ENCODE measurements at places on chromosomes 2 and 18.

DNA sequence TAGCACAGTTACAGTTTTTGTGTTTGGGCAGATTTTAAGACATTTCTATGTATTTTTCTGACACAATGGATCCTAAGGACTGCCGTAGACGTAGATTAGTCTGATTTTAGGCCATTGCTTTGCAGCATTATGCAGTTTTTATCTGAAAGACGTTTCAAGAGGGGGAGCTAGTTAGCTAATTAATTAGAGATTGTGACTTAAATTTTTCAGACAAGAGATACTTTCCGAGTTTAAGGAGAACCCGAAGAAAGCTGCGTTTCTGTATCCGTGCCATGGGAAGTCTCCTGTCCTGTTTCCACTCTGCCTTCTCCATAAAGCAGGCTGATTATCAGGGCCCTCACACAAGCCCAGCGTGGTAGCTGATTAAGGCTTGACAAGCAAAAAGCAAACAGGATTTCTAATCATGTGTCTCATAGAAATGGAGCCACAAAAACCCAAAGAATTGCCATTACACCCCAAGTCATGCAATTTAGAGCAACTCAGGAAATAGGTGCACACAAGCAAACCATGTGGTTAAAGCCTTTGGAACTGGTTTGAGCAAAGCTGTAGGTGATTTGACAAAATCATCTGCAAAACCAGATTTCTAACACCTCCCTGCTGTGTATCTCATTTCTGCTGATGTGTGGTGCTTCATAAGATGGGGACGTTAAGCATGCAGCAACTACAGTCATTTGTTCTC is 808.1 kb downstream of the RNF144A start:
- no peak for DNase-seq

GRCh38 chr2:150109028-150109427 is 378.4 kb downstream of the RND3 start:
- no peak for DNase-seq

GRCh38 chr18:68181956-68182355 is 533.0 kb downstream of the TMX3 start:
- no peak for DNase-seq

DNA sequence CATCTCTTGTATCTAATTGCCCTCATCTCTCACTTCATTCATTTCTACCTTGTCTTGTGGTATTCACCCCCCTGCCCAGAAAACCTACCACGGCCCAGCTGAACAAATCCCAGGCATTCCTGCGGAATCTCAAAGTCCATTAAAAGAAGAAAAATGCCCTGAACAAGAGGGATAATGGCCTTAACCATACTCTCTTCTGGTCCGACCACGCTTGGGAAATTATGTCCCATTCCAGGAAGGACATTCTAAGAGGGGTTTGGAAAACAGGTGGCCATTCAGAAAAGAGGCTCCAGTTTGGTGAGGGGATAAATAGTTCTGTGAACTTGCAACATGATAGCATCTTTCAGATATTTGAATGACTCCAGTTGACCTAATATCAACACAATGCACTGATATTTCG is 349.9 kb upstream of the ZNF521 start:
- no peak for DNase-seq

DNA sequence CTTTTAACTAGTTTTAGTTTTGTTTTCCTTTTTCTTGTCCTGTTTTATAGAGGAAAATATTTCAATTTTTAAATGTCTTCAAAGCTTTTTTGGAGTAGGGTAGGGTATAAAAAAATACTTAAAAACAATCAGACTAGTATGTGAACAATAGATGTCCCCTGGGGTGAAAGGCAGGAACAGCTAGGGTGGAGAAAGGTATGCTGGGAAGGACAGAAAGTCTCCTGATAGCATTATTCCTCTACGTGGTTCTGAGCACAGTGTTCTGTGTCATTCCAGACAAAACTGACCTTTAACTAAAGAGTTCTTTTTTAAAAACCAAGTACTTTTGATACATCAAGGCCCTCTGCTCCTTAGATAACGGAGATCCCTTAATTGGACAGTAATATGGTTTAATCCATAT is 32.1 kb upstream of the B3GNT2 start:
- no peak for DNase-seq

GRCh38 chr18:54444319-54444914 is 86.7 kb downstream of the C18orf54 start:
- DNase-seq: peak; percentile 68

- peak; percentile 80 for DNase-seq
Observed at GRCh38 chr2:626491-627339, 50.5 kb downstream of the TMEM18 start.

DNA sequence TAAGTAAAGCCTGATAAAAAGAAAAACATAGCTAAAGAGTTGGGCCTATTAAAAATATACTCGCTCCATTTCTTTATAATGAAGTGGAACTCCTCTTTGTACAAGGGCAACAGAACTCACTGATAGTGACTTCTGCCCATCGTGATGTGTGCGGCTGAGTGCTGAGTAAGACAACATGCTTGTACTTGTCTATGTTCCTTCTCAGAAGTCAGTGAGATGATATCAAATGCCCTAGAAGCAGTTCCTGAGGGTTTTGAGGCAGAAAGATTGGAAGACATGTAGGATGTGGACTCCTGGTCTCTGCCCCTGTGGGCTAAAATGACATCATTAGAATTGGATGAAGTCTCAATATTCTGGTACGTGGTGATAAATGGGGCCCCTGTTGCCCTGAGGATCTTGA is 73.8 kb downstream of the USP40 start:
- DNase-seq: no peak

- DNase-seq: no peak
Observed at GRCh38 chr18:6004119-6004518, 108.8 kb upstream of the TMEM200C start.

GRCh38 chr2:206273905-206274304 is 558 bp upstream of the ZDBF2 start:
- DNase-seq: peak; percentile 30

- no peak for DNase-seq
Observed at GRCh38 chr18:54743605-54743995, 84.7 kb upstream of the RAB27B start.

DNA sequence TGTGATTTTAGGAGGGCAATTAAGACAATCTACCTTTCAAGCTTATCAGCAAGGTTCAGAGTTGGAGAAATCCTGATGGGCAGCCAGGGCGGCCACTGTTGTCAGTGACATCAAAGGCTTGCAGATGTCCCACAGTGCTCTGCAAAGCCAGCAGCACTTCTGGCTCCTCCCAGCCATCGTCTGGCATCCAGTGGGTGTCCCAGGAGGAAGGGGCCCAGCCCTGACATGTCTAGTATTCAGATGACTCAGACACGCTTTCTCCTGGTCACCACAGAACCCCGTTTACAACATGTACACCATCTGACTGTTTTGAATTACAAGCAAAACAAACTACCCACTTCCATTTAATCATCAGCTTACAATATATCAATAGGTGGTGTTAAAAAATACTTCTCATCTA is 61.4 kb downstream of the CYRIA start:
- DNase-seq: no peak

- DNase-seq: no peak
Observed at GRCh38 chr2:84732897-84733778, 147.7 kb downstream of the TRABD2A start.

DNA sequence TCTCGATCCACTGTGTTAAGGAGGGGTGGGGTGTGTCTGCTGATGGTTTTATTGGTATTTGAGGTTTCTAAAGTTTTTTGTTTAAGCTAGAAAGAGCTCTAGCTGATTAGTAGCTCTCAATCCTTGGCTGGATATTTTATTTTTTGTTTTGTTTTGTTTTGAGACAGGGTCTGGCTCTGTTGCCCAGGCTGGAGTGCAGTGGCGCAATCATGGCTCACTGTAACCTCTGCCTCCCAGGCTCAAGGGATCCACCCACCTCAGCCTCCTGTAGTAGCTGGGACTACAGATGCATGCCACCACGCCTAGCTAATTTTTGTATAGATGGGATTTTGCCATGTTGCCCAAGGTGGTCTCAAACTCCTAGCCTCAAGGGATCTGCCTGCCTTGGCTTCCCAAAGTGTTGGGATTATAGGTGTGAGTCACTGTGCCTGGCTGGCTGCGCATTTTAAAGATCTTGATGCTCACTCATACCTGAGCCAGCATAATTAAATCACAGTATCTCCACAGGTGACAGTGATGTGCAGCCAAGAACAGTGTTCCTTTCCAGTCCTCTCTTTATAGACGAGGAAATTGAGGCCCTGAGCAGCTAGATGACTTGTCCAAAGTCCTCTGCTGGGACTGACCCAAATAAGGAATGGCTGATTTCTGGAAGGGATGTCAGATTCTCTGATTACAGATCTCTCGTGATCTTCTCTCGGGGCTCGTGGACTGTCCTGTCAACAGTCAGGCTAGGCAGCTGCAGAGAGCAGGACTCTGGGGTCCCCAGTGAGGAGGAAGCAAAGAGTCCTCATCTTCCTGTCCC is 44.5 kb downstream of the SPTBN1 start:
- DNase-seq: no peak

- no peak for DNase-seq
Observed at GRCh38 chr18:23668731-23669130, 6.0 kb upstream of the ANKRD29 start.

DNA sequence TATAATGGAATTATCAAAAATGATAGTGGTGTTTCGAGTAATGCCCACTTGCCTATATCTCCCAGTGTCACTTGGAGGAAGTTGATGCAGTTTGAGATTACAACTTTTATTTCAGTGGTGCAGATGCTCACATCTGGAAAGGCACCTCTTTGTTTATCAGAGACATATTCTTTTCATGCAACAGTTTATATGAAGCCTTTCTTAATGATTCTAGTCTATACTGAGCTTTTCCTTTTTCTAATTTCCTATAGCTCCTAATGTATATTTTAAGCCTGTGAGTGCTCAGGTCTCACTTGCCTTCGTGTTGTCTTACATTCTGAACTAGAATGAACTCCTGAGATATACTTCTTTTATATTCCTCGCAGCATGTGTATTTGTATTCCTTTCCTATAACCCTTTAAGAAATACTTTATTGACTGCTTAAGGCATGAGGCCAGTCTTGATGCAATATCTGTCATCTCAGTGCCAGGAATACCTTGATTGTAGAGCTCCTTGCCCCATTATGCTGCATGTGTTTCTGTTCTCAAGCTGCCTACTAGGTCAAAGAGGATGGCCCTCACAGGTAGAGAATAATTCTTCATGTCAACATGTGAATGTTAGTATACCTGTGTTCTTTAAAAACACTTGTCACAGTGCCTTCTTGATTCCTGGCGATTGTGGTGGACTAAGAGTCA is 52.6 kb downstream of the VRK2 start:
- no peak for DNase-seq

GRCh38 chr2:55430211-55430975 is 10.7 kb upstream of the CCDC88A start:
- no peak for DNase-seq

GRCh38 chr2:20135631-20136050 is 84.2 kb upstream of the LAPTM4A start:
- peak; percentile 94 for DNase-seq

- no peak for DNase-seq
Observed at GRCh38 chr18:23921716-23922285, 92.8 kb upstream of the TTC39C start.

DNA sequence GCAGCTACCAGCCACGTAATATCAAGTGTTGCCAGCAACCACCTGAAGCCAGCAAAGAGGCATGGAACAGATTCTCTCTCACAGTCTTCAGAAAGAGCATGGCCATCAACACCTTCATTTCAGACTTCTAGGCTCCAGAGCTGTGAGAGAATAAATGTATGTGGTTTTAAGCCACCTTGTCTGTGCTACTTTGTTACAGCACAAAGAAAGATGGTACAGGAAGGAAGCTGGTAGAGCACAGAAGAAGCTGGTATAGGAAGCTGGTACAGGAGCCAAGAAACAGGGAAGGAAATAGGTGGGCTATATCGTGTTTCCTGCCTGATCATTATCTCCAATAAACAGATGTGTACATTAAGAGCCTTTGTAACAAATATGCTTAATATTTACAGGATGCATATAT is 217.4 kb downstream of the DPP10 start:
- no peak for DNase-seq

- DNase-seq: no peak
Observed at GRCh38 chr18:75830828-75831227, 403.3 kb upstream of the SMIM21 start.

- peak; percentile 63 for DNase-seq
Observed at GRCh38 chr2:42941633-42942176, 149.3 kb upstream of the HAAO start.

GRCh38 chr2:216416571-216417307 is 4.5 kb downstream of the SMARCAL1 start:
- peak; percentile 34 for DNase-seq

DNA sequence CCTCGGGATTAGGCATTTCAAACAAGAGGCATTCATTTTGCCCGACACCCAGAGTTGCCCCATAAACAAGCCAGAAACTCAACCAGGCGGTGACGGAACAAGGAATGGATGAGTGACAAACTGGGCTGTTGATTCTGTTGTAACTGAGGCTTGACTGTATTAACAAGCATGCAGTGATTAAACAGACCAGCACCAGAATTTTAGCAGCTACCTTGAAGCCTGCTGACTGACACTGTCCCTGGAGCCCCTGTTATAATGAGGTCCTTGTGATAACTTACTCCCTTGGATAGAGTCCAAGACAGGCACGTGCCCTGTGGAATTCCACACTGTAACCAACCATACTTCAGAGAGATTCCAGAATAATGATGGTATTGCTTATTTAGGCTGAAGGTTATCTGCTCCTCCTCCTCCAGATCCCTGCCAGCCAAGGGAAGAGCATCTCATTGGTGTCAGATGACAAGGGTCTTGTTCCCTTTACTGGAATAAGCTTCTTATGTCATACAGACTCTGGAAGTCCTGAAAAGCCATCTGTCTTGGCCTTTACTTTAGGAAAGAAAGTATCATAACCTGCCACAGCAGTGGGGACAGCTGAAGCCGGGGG is 97.1 kb upstream of the RMDN2 start:
- no peak for DNase-seq

- no peak for DNase-seq
Observed at GRCh38 chr2:54986264-54986663, 64.0 kb downstream of the RTN4 start.

- DNase-seq: no peak
Observed at GRCh38 chr18:21843341-21843740, 102.7 kb downstream of the MIB1 start.

GRCh38 chr2:36839976-36840617 is 126.2 kb downstream of the STRN start:
- no peak for DNase-seq

- DNase-seq: no peak
Observed at GRCh38 chr2:105756435-105756834, 11.7 kb downstream of the NCK2 start.

- DNase-seq: no peak
Observed at GRCh38 chr2:40358783-40359182, 93.1 kb downstream of the SLC8A1 start.

GRCh38 chr2:237390235-237390634 is 23.7 kb downstream of the COL6A3 start:
- no peak for DNase-seq

Data from osteoblast (primary cell).